ENCODE measurements at places on chromosomes 3 and 15. TPM values are rescaled to one million over a fixed set of nuclear protein-coding genes. Genes with fewer than 3 reads are reported as not detected.

Gene PLA2G4D
- not detected for total RNA-seq

Gene PIGZ
- total RNA-seq: 1.6 TPM

- H3K27ac ChIP-seq: no peak overlapping the region
- H3K27me3 ChIP-seq: peaks cover 4% of the 10 kb centered on the region
- H3K4me1 ChIP-seq: no peaks in the 10 kb centered on the region
- DNase-seq: no peak
Measured at GRCh38 chr3:68249265-68249664, 594.9 kb upstream of the SUCLG2 start.

DNA sequence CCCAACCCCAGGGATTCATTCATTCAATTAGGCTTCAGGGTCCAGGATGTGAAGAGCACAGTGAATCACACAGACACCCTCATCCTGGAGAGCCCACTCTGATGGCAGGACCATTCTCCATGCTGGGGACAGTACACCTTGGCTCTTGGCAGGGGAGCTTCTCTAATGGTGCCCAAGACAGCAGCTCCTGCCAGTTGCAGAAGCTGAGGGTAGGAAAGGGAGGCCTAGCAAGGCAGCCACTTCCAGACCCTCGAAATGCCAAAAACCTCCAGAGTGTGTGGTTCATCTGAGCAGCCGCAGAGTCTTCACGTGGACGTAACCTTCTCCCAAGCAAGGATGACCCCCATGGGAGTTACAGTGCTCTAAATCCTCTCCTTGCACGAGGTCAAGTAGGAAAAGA, 186.2 kb downstream of the XXYLT1 start:
- H3K4me3 ChIP-seq: no peak overlapping the region
- no peaks in the 10 kb centered on the region for H3K27me3 ChIP-seq
- no peak overlapping the region for H3K27ac ChIP-seq
- peaks cover 39% of the 10 kb centered on the region for H3K4me1 ChIP-seq
- DNase-seq: no peak

- no peak overlapping the region for H3K4me3 ChIP-seq
- peak overlapping the region; percentile 70 for H3K27ac ChIP-seq
- peaks cover 14% of the 10 kb centered on the region for H3K4me1 ChIP-seq
- H3K27me3 ChIP-seq: no peaks in the 10 kb centered on the region
- no peak for DNase-seq
Measured at GRCh38 chr3:52469001-52469400, 13.6 kb downstream of the NISCH start.
